ENCODE measurements at places on chromosomes 5 and 9.

- no peak for DNase-seq
Observed at GRCh38 chr9:86722706-86723075, 224.6 kb downstream of the GAS1 start.

GRCh38 chr5:72651779-72652178 lies 144.6 kb upstream of the ZNF366 start:
- no peak for DNase-seq

DNA sequence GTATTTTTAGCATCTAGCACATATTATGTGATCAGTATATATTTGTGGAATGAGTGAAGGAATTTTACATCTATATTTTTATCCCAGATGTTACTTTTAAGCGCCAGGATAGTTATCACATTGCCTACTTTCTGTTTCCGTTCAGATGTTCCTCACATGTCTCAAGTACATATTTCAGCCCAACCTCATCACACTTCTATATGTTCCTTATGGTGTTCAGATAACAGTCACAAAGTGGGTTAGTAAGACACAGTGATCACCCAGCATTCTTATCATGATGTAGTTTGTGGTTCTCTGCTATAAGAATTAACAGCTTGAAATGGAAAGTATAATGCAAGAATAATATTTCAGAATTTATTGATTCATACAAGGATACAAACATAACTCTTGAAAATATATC lies 170.0 kb upstream of the RASA1 start:
- no peak for DNase-seq

DNA sequence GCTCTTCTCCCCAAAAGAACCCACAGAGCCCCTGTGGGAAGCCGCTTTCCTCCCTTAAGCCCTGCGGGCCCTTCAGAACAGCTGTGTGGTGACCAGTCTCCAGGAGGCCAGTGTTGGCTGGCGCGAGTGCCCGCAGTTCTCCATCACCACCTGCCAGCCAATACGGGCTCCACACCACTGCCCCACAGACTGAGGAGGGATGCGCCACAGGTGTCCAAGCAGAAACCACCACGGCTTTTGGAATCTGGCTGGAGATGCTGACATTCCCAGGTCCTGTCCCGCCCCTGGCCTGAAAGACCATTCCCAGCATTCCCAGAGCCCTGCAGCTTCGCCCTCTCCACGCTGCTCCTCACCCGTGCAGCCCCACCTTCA lies 12.8 kb downstream of the CCNI2 start:
- DNase-seq, result no peak

DNA sequence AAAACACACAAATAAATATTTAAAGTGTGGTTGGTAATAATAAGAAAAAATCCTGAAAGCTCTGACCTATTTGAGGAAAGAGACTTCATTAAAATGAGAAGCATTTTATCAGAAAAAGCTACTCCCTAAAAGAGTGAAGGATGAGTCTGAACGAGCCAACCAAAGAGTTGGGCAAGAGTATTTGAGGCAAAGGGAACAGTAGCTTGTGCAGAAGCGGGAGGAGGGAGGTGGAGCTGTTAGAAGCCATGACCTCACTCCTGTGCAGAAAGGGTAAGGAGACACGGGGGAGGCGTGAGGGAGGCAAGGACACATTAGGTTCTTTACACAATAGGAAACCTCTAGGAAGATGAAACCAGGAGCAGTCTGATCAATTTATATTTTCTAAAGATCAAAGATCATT lies 29.4 kb downstream of the SH3RF2 start:
- DNase-seq, result no peak

- DNase-seq, result no peak
Observed at GRCh38 chr5:129746876-129747275, 1.0 kb upstream of the MINAR2 start.

DNA sequence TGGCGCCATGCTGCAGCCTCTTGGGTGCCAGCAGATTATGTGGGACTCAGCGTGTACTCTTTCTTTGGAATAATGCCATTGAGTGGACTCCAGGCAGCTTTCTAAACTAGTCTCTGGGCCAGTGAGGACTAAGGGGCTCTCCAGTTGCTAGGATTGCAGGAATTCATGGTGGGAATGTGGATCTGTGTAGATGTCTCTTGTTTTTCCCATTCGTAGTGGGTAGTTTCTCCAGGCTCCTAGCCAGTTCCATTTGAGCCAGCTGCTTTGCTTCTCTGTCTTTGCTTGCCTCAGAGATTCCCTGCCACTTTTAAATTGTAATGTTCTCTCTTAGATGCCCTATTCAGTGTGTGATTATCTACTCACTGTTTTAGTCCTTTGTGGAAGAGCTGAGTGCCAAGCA lies 42.6 kb downstream of the SLF1 start:
- DNase-seq, result no peak

DNA sequence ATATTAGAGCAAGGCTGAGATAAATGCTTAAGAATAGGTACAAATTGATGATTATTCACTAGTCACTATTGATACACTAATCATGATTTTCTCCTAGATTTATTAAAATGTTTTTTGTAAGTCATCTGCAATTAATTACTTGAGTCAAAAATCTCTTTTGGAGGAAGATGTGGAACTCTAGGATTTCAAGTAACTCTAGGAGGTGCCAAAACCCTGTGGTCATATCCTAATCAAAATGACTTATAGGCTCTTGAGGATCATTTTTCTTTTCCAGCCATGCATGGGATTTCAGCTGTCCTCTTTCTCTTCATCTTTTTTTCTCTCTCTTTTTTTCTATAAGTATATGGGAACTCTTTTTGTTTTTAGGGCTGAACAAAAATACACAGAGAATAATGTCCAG lies 141.8 kb upstream of the CD180 start:
- DNase-seq, result no peak

- no peak for DNase-seq
Observed at GRCh38 chr9:87643778-87644570, 81.9 kb upstream of the CTSL start.

- DNase-seq, result no peak
Observed at GRCh38 chr5:598564-598890, 13.6 kb upstream of the CEP72 start.

GRCh38 chr5:119527351-119527750 lies 75.1 kb downstream of the HSD17B4 start:
- DNase-seq, result no peak

GRCh38 chr5:5704352-5704751 lies 281.9 kb downstream of the ICE1 start:
- DNase-seq, result no peak

- DNase-seq, result no peak
Observed at GRCh38 chr9:26329974-26330373, 562.6 kb downstream of the CAAP1 start.

DNA sequence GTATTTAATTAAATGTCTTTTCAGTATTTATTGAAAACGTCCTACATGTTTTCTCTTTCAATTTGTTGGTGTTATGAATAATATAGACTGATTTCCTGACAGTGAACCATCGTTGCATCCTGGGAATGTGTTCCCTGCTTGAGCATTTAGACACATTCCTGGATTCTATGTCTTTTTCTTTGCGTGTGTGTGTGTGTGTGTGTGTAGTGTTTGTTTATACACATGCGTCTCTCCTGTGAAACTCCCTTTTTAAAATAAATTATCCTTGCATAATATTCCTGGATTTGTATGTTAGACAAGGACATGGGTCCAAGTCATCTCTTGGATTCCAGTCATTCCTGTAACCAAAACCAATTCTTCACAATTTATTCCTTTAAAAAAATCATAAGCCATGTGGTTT lies 153.4 kb downstream of the HSPA4 start:
- no peak for DNase-seq

GRCh38 chr5:52777186-52777585 lies 10.5 kb upstream of the ITGA1 start:
- DNase-seq, result no peak

- no peak for DNase-seq
Observed at GRCh38 chr5:35229076-35230037, 930 bp downstream of the PRLR start.

GRCh38 chr5:133977858-133978257 lies 9.4 kb upstream of the C5orf15 start:
- DNase-seq, result no peak

DNA sequence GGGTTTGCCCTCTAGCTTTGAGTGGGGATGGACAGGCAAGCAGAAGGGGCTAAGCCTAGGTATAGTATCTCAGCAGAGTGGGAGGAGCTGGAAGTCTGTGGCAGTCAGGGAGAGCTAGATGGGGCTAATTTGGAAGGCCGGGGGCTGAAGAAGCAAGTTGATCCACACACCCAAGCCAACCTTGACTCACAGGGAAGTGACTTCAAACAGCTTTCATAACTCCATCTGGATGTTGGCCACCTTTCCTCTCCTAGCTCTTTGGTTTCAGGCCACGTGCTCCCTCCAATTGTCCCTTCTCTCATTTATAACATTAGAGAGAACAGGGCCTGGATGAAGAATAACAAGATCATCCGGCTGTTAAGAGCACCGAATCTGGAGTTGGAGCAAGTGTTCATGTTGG lies 36.8 kb downstream of the EGR1 start:
- no peak for DNase-seq

DNA sequence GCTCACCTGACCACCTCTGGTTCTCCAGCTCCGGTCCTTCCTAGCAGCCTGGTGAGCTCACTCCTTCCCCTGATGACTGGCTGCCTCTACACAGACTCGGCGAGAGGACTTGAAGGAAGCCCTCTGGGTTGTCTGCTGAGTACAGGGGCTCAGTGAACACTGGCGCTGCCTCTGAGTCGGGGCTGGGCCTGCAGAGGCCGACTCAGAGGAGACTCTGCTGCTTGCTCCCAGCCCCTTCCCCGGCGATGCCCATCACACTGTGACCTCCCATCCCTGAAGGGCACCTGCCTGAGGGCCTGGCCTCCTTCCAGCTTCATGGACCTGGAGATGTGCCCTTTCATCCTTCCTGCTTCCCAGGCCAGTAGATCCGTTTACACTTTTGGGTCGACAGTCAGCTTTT lies 22.0 kb downstream of the CRB2 start:
- no peak for DNase-seq

- no peak for DNase-seq
Observed at GRCh38 chr9:90894986-90895687, 93.5 kb downstream of the SYK start.

DNA sequence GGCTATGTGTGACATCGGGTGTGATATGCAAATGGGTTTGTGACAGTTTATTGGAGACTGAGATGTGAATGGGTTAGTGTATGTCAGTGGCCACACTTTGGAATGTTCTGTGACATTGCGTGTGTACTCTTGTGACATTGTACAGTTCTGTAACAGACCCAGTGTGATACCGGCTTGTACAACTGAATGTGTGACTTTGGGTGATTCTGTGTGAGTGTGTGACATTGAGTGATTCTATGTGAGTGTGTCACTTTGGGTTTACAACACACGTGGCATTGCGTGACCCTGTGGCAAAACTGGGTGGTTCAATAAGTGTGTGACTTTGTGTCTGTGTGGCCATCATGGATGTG lies 38.2 kb downstream of the CXXC5 start:
- no peak for DNase-seq

GRCh38 chr5:6736524-6737042 lies 23.4 kb downstream of the TENT4A start:
- no peak for DNase-seq

- DNase-seq, result no peak
Observed at GRCh38 chr5:167071981-167072610, 1219.3 kb upstream of the WWC1 start.

DNA sequence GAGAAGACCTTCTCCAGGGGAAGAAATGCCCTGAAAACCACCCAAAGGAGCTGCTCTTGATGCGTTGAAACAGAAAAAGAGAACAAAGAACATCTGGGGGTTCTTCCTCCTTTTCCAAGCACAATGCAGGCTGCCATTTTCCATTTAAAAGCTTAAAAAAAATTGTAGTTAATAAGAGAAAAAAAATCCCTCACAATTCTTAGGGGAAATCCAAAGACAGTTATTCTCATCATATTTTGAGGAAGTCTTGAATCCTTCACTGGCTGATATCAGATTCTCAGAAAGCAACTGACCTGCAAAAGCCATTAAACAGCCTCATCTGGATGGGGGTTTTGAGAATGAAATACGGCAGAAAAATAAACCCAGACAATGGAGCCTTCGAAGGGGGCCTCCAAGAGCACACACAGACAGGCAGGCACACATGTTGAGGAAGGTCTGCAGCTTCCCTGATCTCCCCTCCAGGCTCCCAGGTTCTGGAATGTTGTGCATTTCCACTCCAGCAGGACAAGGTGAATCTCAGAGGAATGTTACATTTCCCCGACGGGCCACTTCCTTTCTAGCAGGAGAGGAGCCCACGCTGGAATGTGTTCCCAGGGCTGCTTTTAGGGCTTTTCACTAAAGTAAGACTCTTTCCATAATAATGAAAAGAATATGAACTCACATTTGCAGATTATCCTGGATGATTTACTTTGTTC lies 159.4 kb upstream of the S1PR3 start:
- no peak for DNase-seq
